ENCODE measurements at places on chromosomes 5 and 9. TPM values are rescaled to one million over a fixed set of nuclear protein-coding genes. Genes with fewer than 3 reads are reported as not detected.

GRCh38 chr9:21265421-21266189 lies 25.8 kb upstream of the IFNA14 start:
- peaks cover 20% of the 10 kb centered on the region for H3K27me3 ChIP-seq
- DNase-seq = no peak
- no peaks in the 10 kb centered on the region for H3K36me3 ChIP-seq
- no peak overlapping the region for H3K27ac ChIP-seq

- peaks cover 55% of the 10 kb centered on the region for H3K4me1 ChIP-seq
- peaks cover 29% of the 10 kb centered on the region for H3K36me3 ChIP-seq
Measured at GRCh38 chr9:114960276-114960675, 29.9 kb upstream of the TNFSF8 start.

GRCh38 chr5:59125011-59125961 lies 542.4 kb downstream of the RAB3C start:
- no peak overlapping the region for H3K4me3 ChIP-seq
- H3K27ac ChIP-seq = no peak overlapping the region
- H3K4me1 ChIP-seq = peaks cover 14% of the 10 kb centered on the region
- peaks cover 1% of the 10 kb centered on the region for H3K36me3 ChIP-seq
- DNase-seq = peak; percentile 34

GRCh38 chr5:21765406-21765805 lies 1087.7 kb downstream of the CDH12 start:
- H3K27ac ChIP-seq = no peak overlapping the region
- no peak overlapping the region for H3K4me3 ChIP-seq
- no peak for DNase-seq
- H3K27me3 ChIP-seq = no peaks in the 10 kb centered on the region
- no peaks in the 10 kb centered on the region for H3K4me1 ChIP-seq

DNA sequence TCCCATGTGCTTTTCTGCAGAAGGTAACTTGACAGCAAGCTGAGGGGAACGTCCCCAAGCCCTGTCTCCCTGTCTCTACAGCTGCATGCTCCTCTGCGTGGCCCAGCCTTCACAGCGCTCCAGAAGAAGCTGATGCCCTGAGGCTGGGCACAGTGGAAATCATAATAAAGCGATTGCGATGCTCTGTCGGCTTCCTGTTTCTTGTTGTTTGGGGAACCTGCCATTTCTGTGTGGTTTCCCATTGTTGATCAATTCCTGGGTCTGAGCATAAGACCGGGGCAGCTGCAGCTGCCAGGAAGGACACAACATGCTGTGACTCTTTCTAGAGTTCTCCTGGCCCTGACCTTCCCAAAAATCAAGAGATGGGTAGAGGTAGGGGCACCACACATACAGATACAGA lies 7.2 kb upstream of the DNAJB5 start:
- H3K27me3 ChIP-seq = no peaks in the 10 kb centered on the region
- no peak overlapping the region for H3K4me3 ChIP-seq
- no peaks in the 10 kb centered on the region for H3K36me3 ChIP-seq
- no peak overlapping the region for H3K27ac ChIP-seq
- no peak for DNase-seq
- H3K4me1 ChIP-seq = peaks cover 50% of the 10 kb centered on the region

DNA sequence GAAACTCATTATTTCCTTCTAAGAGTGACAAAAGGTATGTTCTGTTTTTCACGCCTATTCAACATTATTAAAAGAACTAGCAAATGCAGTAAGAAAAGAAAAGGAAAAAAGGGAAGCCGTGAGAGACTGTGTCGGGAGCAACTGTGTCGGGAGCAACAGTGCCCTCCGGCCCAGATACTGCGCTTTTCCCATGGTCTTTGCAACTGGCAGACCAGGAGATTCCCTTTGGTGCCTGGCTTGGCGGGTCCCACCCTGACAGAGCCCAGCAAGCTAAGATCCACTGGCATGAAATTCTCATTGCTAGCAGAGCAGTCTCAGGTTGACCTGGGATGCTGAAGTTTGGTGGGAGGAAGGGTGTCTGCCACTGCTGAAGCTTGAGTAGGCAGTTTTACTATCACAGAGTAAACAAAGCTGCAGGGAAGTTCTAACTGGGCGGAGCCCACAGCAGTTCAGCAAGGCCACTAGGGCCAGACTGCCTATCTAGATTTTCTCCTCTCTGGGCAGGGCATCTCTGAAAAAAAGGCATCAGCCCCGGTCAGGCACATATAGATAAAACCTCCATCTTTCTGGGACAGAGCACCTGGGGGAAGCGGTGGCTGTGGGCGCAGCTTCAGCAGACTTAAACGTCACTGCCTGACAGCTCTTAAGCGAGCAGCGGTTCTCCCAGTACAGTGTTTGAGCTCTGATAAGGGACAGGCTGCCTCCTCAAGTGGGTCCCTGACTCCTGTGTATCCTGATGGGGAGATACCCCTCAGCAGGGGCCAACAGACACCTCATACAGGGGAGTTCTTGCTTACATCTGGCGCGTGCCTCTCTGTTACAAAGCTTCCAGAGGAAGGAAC lies 1237.4 kb upstream of the CDH18 start:
- no peak for DNase-seq
- no peak overlapping the region for H3K4me3 ChIP-seq

DNA sequence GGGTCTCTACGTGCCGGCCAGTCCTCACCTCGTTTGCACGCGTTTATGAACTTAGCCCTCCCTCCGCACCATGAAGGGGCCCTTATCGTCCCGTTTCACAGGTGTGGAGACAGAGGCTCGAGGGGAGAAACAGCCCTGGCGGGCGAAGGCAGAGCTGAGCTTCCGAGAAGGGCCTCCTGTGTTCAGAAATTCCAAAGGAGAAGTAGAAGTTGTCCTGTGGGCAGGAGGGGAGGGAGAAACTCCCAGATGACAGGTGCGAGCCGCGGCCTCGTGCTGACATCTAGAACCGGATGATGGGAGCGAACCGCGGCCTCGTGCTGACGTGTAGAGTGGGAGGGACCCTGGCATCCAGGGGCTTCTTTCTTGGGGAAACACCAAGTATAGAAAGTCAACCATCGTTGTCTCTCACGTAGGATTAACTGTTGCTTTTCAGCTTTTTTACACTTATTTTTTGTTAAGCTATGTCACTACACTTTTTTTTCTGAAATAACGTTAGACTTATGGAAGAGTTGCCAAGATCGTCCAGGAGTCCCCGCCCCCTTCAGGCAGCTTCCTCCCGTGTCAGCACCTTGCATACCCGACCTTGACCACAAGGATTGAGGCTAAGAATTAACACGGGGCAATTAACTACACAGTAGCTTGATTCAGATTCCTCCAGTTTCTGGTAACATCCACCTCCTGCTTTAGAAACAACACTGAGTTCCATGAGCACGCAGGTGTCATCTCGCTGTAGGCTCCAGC lies 42.8 kb upstream of the NKD2 start:
- peaks cover 3% of the 10 kb centered on the region for H3K36me3 ChIP-seq
- H3K27ac ChIP-seq = no peak overlapping the region
- no peak for DNase-seq
- H3K4me3 ChIP-seq = no peak overlapping the region
- peaks cover 52% of the 10 kb centered on the region for H3K27me3 ChIP-seq

- no peaks in the 10 kb centered on the region for H3K36me3 ChIP-seq
- no peak overlapping the region for H3K4me3 ChIP-seq
- DNase-seq = no peak
- H3K27ac ChIP-seq = peak overlapping the region; percentile 50
- no peaks in the 10 kb centered on the region for H3K4me1 ChIP-seq
Measured at GRCh38 chr9:122252796-122253195, 11.8 kb downstream of the RBM18 start.

- no peak for DNase-seq
- H3K27ac ChIP-seq = no peak overlapping the region
- no peak overlapping the region for H3K4me3 ChIP-seq
- H3K4me1 ChIP-seq = peaks cover 9% of the 10 kb centered on the region
- H3K36me3 ChIP-seq = peaks cover 3% of the 10 kb centered on the region
- H3K27me3 ChIP-seq = no peaks in the 10 kb centered on the region
Measured at GRCh38 chr5:160039810-160040470, 31.0 kb downstream of the TTC1 start.

GRCh38 chr9:38205279-38205678 lies 136.3 kb upstream of the SHB start:
- no peaks in the 10 kb centered on the region for H3K27me3 ChIP-seq
- no peaks in the 10 kb centered on the region for H3K36me3 ChIP-seq
- peaks cover 5% of the 10 kb centered on the region for H3K4me1 ChIP-seq
- H3K27ac ChIP-seq = no peak overlapping the region

DNA sequence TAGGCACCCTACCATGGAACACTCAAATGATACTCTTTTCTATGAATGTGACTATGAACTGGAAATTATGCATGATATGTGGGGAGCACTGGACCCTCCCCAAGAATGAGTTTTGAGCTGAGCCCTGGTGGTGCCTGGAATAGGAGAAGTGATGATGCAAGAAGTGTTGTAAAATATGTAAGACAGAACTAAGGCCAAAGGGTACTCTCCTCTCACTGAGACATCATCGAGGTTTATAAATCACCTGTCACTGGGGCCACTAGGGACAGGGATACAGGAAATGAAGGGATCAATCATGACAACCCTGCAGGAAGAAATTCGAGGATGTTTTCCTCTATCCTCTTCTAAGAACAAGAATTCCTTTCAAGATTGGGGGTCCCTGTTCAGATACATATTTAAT lies 45.4 kb downstream of the PCSK1 start:
- DNase-seq = no peak
- H3K4me1 ChIP-seq = no peaks in the 10 kb centered on the region
- H3K27me3 ChIP-seq = peaks cover 48% of the 10 kb centered on the region
- no peaks in the 10 kb centered on the region for H3K36me3 ChIP-seq

- H3K27ac ChIP-seq = no peak overlapping the region
- H3K4me1 ChIP-seq = no peaks in the 10 kb centered on the region
- no peak overlapping the region for H3K4me3 ChIP-seq
- DNase-seq = no peak
- no peaks in the 10 kb centered on the region for H3K36me3 ChIP-seq
Measured at GRCh38 chr5:125476901-125477585, 730.6 kb upstream of the ZNF608 start.

DNA sequence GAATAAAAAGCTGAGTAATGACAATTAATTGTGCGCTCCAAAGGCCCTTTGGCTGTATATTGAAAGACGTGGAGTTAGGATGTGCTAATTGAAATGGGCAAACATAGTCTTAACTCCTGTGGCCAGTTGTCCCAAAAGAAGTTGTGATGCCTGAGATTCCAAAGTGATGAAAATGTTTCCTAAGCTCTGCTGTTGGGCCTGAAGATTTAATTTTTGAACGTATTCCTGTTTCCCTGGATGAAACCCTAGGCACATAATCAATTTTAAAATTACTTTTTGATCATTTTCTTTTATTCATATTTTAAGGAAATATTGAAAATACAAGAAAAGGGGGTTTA lies 87.9 kb downstream of the PRDM6 start:
- H3K27ac ChIP-seq = no peak overlapping the region
- DNase-seq = no peak
- no peaks in the 10 kb centered on the region for H3K36me3 ChIP-seq
- H3K27me3 ChIP-seq = no peaks in the 10 kb centered on the region
- no peak overlapping the region for H3K4me3 ChIP-seq
- no peaks in the 10 kb centered on the region for H3K4me1 ChIP-seq

- no peak overlapping the region for H3K4me3 ChIP-seq
- H3K36me3 ChIP-seq = no peaks in the 10 kb centered on the region
- H3K4me1 ChIP-seq = no peaks in the 10 kb centered on the region
- H3K27me3 ChIP-seq = peaks cover 5% of the 10 kb centered on the region
- DNase-seq = no peak
- no peak overlapping the region for H3K27ac ChIP-seq
Measured at GRCh38 chr5:114377946-114378345, 16.1 kb downstream of the KCNN2 start.

DNA sequence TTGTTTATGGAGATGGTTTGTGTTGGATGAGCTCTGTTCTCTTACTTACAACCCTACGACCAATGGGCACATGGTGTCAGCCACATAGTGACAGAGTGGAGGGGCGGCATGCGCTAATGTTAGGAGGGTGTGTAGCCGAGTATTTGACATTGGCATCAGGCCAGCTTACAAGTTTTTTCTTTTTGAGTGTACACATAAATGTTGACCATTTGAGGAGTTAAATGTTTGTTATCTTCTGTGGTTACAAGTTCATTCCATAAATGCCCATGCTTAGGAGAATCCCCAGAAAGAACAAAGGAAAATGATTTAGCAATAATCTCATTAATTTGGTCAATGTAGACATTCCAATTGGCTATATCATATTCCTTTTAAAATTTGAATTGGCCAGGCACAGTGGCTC lies 180.1 kb upstream of the ELL2 start:
- H3K27me3 ChIP-seq = peaks cover 26% of the 10 kb centered on the region
- no peak overlapping the region for H3K4me3 ChIP-seq
- peaks cover 3% of the 10 kb centered on the region for H3K4me1 ChIP-seq
- no peaks in the 10 kb centered on the region for H3K36me3 ChIP-seq

- H3K27ac ChIP-seq = no peak overlapping the region
- no peaks in the 10 kb centered on the region for H3K36me3 ChIP-seq
- H3K4me3 ChIP-seq = no peak overlapping the region
- H3K4me1 ChIP-seq = no peaks in the 10 kb centered on the region
Measured at GRCh38 chr5:118967059-118967508, 21.3 kb downstream of the DTWD2 start.

- no peak overlapping the region for H3K27ac ChIP-seq
- H3K4me3 ChIP-seq = no peak overlapping the region
- no peak for DNase-seq
- H3K36me3 ChIP-seq = peaks cover 6% of the 10 kb centered on the region
- no peaks in the 10 kb centered on the region for H3K27me3 ChIP-seq
- peaks cover 6% of the 10 kb centered on the region for H3K4me1 ChIP-seq
Measured at GRCh38 chr5:172245046-172245445, 38.5 kb downstream of the UBTD2 start.

- no peak overlapping the region for H3K27ac ChIP-seq
- no peak for DNase-seq
- H3K4me3 ChIP-seq = no peak overlapping the region
- H3K4me1 ChIP-seq = no peaks in the 10 kb centered on the region
- no peaks in the 10 kb centered on the region for H3K36me3 ChIP-seq
Measured at GRCh38 chr5:136007271-136007670, 21.5 kb upstream of the TGFBI start.

DNA sequence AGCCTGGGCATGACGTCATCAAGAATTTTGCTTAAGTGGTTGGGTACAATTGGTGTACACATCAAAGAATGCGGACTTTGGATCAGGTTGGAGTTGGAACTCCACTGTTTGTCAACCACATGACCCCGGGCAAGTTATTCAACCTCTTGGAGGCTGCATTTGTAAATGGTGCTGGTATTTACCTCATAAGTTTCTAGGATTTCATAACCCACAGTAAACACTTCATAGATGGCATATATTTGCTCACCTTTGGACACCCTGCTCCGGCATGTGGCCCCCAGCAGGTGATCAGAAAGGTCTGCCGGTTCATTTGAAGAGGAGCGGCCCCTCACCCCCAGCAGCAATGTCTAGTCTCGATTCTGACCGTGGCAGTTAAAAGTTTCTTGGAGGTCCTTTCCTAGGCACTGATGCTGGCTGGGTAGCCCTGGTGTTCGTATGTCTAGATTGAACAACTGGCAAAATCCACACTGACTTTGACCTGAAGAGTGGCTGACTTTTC lies 60.6 kb downstream of the IL6ST start:
- H3K27ac ChIP-seq = no peak overlapping the region
- H3K4me3 ChIP-seq = no peak overlapping the region
- H3K36me3 ChIP-seq = peaks cover 7% of the 10 kb centered on the region
- H3K27me3 ChIP-seq = no peaks in the 10 kb centered on the region
- DNase-seq = no peak

Gene IL5
- 2.1 TPM for total RNA-seq

Gene PRRT1B
- not detected for total RNA-seq

Gene SEMA4D
- total RNA-seq = 182 TPM

Gene CYFIP2
- total RNA-seq = 235 TPM

Gene OR4F3
- total RNA-seq = not detected

Gene AQP7
- not detected for total RNA-seq

Gene CCNI2
- total RNA-seq = 4.6 TPM

Gene TRIM36
- not detected for total RNA-seq

Gene IRX2
- not detected for total RNA-seq

Gene PRDM9
- not detected for total RNA-seq

Gene CDC20B
- total RNA-seq = 0.07 TPM

Gene AIF1L
- total RNA-seq = 0.89 TPM

Gene INSL4
- total RNA-seq = not detected

Gene NEUROG1
- not detected for total RNA-seq

Data from activated T-cell treated with anti-CD3 and anti-CD28 coated beads, Interleukin-2, amount 50 U/mL, for 72 hours (primary cell).